ENCODE measurements at places on chromosomes 6 and 20.

GRCh38 chr20:5090191-5090590, 29.6 kb downstream of the PCNA start:
- DNase-seq, result no peak

DNA sequence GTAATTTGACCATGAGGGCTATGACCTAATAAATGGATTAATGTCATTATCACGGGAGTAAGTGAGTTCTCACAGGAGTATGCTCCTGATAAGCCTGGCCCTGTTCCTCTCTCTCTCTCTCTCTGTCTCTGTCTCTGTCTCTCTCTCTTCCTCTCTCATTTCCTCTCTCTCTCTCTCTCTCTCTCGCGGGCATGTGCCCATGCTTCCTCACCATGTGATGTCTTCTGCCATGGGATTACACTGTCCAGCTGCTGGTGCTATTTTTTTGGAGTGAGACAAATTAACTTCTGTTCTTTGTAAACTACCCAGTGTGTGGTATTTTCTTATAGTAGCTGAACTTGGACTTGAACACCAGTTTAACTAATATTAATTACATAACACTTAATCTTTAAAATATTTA, 374.3 kb upstream of the GJE1 start:
- no peak for DNase-seq

GRCh38 chr20:62702895-62703852, 5.5 kb upstream of the NTSR1 start:
- peak; percentile 83 for DNase-seq

GRCh38 chr6:137095651-137096238, 51.0 kb upstream of the IL20RA start:
- DNase-seq, result no peak

GRCh38 chr6:166989427-166990032, 9.7 kb upstream of the CEP43 start:
- peak; percentile 54 for DNase-seq

GRCh38 chr6:30071081-30071818, 4.3 kb downstream of the PPP1R11 start:
- no peak for DNase-seq

Data from ACHN (cell line).